ENCODE measurements at places on chromosomes 7 and 10.

GRCh38 chr10:5959581-5960069, 17.7 kb downstream of the IL15RA start:
- DNase-seq = no peak

DNA sequence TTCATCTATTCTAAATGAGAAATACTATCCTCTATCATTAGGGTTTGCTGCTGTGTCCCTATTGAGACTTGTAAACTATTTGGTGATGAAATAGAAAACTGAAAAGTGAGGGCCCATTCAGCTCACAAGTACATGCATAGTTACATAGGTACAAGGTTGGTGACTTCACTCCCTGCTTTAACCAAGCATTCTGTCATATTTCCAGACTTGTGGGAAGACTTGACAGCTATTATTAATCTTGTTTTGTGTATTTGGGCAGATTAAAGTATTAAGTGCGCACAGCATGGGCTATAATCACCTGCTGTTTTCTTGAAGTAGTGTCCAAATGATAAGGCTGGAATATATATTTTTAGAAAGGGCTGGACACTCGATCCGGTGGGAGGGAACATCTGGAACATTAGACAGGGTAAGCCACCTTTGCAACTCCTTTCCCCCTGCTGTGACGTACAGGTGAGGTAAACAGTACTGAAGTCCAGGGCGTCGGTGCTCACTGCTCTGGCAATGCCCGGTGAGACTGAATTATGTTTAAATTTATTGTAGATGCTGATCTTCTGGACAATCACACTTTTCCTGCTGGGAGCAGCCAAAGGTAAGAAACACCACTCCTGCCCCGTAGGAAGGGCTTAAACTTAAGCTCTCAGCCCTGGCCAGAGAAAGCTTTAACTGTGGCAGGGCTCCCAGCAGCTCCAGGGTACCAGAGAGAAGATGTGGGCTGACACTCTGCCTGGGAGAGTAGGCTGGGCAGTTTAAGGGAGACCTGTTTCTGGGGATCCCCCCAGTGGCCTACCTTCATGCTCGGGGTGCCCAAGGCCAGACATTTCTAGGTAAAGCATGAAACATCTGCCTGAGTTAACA, at the start of gene PNLIPRP1:
PNLIPRP1 (plus strand) TSS at position 370 of the 855 bp plus-strand sequence; CDS start at position 541, 171 bp downstream.
- no peak for DNase-seq

- DNase-seq = no peak
These were observed 121.9 kb downstream of the SMURF1 start for GRCh38 chr7:99021941-99022560.

- DNase-seq = no peak
These were observed 39.3 kb downstream of the PRF1 start for GRCh38 chr10:70563230-70563629.

DNA sequence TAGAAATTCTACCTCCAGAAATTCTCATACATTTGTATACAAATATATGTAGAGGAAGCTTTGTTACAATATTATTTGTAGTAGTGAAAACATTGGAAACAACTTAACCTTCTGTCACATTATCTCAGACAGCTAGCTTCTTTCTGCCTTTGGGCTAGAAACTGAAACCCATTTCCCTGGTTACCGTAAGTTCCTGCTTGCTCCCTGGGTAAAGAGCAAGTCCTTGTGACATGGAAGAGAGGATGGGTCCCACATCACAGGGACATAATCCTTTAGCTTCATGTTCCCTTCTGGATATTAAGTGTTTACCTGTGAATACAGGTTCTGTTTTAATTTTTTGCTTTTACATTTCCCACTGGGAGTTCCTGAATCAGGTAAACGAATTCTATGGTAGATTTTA, 41.8 kb downstream of the KLHDC10 start:
- no peak for DNase-seq

- no peak for DNase-seq
These were observed 280.9 kb upstream of the HGF start for GRCh38 chr7:82050792-82051191.

DNA sequence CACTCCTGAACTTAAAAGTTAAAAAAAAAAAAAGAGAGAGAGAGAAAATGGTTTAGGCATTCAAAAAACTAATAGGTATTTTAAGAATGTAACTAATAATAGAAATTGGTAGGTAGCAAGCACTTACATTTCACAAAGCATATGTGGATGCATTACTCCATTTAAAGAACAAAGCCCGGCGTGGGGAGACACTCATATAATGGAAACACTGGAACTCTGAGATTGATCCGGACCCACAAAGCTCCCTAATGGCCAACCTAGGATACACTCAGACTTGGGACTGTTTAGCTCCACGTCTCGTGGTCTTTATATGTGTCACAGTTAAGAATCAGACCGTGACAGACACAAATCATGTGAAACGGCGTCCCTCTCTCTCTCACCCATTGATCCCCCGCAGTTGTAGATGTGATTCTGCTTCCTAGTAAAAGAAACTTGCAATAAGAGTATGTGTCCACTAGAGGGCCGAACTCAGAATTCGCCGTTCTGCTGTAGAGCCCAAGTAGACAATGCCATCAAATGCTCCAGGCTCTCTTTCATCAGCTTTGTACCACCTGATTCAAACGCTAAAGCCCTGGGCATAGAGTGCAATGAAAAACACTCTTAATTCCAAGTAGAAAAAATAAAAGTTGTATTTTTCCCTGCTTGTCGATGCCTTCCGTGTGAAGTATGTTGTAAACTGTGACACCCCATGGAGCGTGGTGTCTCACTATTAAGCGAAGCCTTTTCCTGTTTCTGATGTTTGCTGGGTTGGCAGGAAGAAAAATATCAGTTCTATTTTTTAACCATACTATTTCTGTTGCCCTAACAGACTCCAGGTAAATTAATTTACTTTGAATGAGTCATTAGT, 429.0 kb upstream of the MTPN start:
- peak; percentile 19 for DNase-seq

GRCh38 chr10:31648966-31649365, 279.7 kb downstream of the ARHGAP12 start:
- DNase-seq = no peak

- peak; percentile 87 for DNase-seq
These were observed 4.9 kb downstream of the COL17A1 start for GRCh38 chr10:104080762-104081161.

GRCh38 chr7:38453168-38453567, 178.0 kb downstream of the AMPH start:
- DNase-seq = no peak

- no peak for DNase-seq
These were observed 54.3 kb downstream of the ZNF438 start for GRCh38 chr10:30977385-30977784.

DNA sequence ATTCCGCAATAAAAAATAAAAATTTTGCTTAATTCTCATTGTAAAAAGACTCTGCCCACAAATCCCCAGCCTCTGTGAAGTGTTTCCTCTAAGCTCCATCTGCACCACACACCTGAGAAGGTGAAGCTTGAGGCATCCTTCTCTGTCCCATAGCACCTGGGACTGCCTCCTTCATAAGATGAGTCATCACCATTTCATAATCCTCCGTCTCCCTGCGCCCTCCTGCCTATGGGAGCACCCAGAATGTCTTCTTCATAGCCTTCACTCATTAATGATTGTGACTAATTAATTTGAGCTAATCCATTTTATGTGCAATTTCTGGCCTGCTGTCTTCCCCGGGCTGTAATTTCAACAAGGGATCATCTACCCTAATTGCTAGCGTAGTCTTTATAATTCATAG, 90.3 kb downstream of the WDR11 start:
- DNase-seq = no peak

DNA sequence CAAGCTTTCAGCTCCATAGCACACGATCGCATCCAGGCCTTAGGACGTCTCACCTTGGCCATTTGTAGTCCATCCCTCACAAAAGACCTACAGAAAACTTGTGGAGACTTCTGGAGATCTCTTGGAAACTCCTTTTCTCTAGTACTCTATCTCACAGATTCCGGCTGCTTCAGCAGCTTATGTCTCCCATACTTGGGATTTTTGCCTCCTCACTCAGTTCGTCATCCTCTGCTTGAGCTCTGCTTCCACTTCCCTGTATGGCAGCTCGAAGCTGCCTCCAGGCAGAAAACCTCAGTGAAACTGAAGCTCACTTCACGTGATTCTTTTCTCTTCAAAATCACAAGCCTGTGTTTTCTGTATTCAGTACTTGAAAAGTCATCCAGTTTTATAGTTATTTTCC, 178.7 kb upstream of the GDF10 start:
- no peak for DNase-seq

DNA sequence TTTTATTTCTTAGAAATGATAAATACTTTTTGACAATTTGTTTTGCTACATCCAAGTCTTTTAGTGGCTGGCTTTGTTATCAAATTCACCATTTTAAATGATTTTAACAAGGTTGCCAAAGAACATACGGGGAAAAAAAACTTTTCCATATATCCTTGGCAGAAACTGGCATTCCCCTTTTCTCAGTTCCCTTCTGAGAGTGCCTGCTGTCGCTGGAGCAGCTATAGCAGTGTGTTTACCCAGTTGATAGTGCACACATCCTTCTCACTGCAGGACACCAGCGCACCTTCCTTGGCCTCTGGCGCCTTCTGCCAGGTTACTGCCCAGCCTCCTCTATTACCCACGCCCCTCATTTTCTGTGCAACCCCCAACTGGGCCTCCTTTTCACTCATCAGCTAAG, 94.1 kb downstream of the ALOX5 start:
- no peak for DNase-seq

GRCh38 chr7:767941-768731, 41.1 kb upstream of the PRKAR1B start:
- DNase-seq = peak; percentile 100
